ENCODE measurements at places on chromosomes 12 and 14. TPM values are rescaled to one million over a fixed set of nuclear protein-coding genes. Genes with fewer than 3 reads are reported as not detected.

Gene KLHL33
- 0.06 TPM for total RNA-seq

Gene PELI2
- total RNA-seq: 3.2 TPM

Gene PLEKHG3
- 25.4 TPM for total RNA-seq

Gene MNAT1
- 11.7 TPM for total RNA-seq

Gene ALDH6A1
- 205 TPM for total RNA-seq

Gene ITGB7
- 3.6 TPM for total RNA-seq

Gene TPH2
- not detected for total RNA-seq

Gene SMIM41
- not detected for total RNA-seq

Gene KLRB1
- total RNA-seq: 1.9 TPM

- DNase-seq: no peak
These were observed 524 bp upstream of the P2RX2 start for GRCh38 chr12:132617822-132618682.

- DNase-seq: no peak
These were observed 84.4 kb downstream of the TMEM132D start for GRCh38 chr12:129819391-129819790.

- no peak for DNase-seq
These were observed 188.5 kb upstream of the KRR1 start for GRCh38 chr12:75699728-75700496.

DNA sequence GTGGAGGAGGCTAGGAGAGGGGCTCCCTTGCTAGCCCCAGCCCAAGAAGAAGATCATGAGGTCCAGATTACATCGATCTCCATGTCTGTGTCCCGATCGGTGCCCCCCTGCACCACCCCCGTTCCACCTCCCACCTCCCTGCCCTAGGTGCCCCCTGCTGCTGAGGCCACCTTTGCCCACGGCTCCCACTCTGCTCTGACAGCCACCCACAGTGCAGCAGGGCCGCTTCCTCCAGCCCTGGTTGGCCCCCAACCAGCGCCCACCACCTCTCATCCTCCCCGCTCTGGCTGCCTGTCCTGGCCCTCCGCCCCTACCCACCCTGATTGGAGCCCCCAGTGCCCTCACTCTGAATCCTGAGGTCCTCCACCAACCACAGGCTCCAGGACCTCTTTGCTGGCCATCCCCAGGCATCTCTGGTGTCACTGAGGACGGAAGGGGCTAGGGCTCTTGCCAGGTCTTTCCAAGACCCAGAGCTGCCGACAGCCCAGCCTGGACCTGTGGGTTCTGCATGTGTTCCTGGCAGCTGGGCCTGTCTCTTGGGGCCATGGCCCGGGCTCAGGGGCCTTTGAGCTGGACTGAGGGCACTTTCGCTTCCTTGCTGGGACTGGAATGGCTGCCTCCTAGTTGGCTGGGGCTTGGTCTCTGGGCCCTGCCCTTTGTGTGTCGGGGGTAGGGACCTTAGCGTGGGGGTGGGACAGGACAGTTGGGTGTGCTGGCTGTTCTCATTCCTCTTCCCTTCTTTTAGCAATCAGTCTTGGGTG is 7.2 kb upstream of the PLXNC1 start:
- DNase-seq: no peak

GRCh38 chr14:47207617-47208016 is 467.8 kb downstream of the MDGA2 start:
- DNase-seq: no peak

DNA sequence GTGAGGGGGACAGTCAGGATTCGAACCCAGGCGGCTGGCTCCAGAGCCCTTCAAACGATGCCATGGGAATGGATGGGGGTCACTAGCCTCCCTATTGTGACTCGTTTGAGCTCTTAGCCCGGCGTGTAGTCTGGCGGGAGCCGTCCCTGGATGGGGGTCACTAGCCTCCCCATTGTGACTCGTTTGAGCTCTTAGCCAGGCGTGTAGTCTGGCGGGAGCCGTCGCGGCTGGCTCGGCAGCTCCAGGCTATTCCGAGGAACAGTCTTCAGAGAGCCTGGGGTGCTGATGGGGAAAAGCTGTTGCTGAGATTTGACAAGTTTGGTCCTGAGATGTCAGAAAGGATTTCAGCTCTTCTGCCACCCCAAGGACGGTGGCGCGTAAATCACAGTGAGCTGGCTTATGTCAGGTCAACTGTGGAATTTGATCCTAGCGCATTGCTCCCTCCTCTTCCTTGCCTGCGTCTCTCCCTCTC is 58.3 kb downstream of the CALM1 start:
- no peak for DNase-seq

DNA sequence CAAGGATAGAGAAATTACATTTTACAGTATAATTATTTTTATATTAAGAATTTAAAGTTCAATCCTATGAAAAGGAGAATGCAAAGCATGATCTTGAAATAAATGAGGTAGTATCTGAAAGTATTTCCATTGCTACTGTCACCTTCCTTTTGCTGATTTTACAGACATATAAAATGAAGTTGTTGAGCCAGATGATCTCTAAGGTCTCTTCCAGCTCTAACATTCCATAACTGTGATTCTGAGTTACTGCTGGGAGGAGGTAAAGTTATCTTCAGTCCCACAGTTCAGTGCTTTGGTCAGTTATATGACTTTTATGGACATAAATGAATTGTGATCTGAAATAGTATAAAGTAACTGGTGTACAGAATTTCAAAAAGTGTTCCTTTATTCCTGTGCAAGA is 52.8 kb downstream of the SLC38A6 start:
- no peak for DNase-seq

DNA sequence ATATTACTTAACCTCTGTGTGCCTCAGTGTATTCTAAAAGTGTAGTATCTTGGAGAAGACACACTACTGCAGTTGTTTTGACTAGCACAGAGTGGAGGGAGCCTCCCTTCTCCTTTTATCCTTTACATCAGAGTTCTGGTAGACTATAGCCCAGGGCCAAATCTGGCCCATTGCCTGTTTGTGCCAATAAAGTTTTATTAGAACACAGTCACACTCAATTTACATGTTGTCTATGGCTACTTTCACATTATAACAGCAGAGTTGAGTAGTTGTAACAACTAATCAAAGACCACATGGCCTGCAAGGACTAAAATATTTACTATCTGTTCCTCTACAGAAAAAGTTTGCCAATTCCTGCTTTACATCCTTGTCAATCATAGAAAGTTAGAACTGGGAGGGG is 27.7 kb upstream of the IGF1 start:
- DNase-seq: no peak

DNA sequence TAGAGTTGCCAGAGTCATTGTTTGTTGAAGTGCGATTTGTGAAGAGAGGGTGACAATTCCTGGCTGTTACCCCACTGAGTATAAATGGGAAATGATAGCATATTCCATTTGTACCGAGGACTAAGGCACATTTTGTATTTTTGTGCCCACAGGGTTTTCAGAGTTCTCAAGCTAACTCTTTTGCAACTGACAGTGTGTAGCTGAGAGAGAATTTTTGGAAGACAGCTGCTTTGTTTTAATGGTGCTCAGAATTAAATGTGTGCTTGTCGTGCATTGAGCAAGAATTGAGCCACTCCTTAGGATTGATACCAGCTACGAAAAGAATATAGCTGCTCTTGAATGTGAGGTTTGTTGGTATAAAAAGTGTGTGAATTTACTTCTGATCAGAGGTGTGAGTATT is 21.7 kb downstream of the ANKRD13A start:
- no peak for DNase-seq

GRCh38 chr14:103427485-103428443 is 42.5 kb downstream of the MARK3 start:
- no peak for DNase-seq

- no peak for DNase-seq
These were observed 27.3 kb downstream of the SFSWAP start for GRCh38 chr12:131738196-131738595.

DNA sequence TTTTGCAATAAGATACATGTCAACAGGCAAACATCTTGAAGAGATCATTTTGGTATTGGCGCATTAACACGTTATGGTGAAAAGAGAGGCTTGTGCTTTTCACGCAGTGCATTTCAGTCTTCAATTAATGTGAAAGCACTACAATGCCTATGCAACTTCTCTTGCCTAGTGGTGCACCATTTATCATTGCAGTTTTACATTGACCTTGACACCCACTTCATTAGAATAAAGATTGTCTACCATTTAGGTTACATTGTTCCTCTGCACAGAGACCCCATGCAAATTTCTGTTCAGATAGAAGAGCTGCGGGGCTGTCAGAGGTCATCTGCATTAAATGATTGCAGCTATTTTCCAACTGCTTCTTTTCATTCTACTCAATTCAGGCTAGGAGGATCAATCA is 212.2 kb upstream of the NPAS3 start:
- DNase-seq: no peak

DNA sequence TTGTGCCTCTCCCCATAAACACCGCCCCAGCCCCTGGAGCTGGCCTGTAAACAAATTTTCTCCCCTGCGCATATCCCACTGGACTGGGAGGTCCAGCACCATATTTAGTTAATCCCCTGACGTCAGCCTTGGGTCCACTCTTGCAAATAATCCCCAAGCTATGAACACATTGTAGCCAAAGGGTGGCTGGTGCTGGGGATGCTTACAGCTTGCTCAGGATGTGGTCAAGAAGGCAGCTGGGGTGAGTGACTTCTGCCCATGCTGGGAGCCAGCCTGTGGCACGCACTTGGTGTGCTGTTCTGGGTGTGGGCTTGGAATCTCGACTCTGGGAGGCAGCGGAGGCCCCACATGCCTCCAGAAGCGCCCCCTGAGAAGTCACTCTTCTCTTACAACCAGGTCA is 32.1 kb downstream of the CMKLR1 start:
- no peak for DNase-seq

- no peak for DNase-seq
These were observed 192.4 kb downstream of the DACT1 start for GRCh38 chr14:58830121-58830520.

DNA sequence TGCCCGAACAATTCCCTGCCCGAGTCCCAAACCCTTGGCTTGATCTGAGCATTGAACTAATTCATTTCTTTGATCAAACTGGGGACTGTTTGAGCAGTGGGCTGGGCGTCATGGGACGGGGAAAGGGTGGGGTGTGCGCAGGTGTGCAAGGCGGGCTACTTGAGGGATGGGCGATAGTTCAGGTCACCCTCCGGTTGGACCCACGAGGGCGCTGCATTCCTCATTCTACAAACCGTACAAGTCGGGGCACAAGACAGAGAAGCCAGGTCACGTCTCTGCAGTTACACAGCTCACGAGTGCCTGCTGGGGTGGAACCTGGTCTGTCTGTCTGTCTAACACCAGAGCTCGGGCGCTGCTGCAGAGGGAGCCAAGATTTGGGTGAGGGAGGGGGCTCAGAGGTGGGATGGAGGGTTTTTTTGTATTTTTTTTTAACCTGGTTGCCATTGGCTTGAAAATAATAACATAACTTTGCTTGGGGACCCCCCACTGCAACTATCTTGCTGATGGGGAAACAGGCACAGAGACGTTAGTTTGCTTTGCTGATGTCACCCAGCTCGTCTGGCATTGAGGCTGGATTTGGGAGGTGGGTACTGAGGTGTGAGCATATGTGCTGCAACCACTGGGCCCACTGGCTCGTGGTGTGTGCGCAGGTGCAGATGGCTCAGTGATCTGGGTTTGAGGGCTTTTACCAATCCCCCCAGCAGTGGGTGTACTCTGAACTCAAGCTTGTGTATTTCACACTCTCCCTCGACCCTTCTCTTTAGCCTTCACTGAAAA is 7.6 kb upstream of the RTL1 start:
- no peak for DNase-seq

- DNase-seq: no peak
These were observed 373.1 kb downstream of the SOX5 start for GRCh38 chr12:23576372-23576771.

DNA sequence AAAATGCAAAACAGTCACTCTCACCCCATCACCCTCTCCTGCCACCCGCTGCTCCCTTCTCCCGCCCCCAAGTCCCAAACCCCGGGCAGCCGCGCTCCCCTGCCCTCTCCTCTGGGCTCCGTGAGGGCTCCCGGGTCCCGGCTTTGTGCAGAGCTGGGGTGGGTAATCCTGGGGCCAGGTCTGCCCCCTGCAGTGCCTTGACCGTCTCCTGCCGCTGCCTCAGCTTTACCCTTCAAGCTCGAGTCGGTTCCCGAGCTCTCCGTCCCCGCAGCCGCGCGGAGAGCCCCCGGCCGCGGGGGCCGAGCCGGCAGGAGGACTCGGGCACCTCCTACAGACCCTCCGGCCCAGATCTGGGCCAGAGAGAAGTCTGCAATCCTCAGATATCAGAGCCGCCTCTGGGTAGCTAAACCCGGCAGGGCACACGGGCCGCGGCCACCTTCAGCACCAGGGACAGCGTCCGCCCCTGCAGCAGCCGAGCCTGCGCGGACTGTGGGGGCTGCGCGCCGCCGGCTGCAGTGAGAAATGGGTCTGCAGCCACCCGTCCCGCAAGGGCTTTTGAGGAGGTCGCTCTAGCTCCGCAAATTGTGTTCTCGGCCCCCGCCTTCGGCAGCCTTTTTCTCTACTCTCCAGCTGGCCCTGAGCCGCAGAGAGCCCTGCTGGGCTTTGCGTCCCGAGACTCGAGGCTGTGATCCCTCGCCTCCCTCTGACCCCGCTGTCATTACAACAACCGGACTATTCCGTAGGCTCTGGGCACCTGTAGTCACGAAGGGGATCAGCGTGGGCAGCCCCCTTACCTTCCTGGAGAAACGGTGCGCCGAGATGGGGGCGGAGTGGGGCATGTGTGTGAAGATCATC is 1.2 kb downstream of the PRMT8 start:
- DNase-seq: no peak

DNA sequence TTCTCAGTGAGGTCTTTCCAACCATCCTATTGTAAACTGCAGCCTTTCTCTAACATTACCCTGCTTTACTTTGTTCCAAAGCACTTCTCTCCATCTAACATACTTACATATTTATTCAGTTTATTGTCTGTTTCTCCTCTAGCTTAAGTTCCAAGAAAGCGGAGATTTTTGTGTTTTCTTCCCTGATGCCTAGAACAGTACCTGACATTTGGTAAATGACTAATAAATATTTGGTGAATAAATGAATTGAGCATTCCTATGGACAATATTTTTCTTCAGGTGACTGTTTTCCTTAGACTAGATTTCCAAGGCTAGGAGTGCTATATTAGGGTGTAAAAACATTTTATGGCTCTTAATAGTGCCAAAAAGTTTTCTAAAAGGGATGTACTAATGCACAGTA is 2.4 kb downstream of the RACGAP1 start:
- no peak for DNase-seq

DNA sequence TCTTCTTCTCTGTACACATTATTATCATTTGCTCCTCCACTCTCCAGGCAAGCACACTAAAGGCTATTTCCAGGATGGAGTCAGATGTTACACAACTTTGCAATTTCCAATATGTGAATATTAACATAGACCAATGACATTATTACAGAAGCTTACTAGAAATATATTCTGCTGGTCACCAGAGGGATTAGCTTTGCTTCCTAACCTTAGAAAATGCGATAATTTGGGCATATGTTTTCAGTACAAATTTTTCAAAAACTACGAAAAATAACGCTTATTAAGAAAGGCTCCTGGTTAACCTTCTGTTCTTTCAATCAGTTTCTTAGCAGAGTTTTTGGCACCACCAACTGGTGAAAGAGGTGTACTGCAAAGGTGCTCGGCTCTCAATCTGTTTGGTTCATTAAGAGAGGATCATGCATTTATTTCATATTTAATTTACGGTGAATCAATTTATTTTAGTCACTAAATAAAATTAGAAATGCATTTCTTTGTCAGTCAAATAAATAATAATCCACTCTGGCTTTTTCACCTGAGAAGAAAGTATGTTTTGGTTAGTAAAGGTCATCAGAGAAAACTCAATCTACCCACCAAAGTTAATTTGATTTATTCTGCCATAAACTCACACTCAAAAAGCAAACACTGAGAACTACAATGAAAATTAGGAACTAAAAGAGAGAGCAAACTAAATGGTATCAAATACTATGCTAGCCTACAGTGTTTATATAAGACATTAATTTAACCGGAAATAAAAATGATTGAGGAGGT is 39.2 kb downstream of the EFCAB11 start:
- no peak for DNase-seq

GRCh38 chr12:104886418-104887401 is 71.4 kb downstream of the SLC41A2 start:
- DNase-seq: no peak
